Fibroblast of lung (primary cell): ENCODE measurements at places on chromosomes 3 and 15. TPM values are rescaled to one million over a fixed set of nuclear protein-coding genes. Genes with fewer than 3 reads are reported as not detected.

GOLGA8Q gene
- 0.33 and 1.3 TPM in 2 replicates for total RNA-seq

TMEM108 gene
- total RNA-seq = under 0.01 and 0.17 TPM in 2 replicates

CACNA2D3 gene
- 0.77 and 1.8 TPM in 2 replicates for total RNA-seq

KNG1 gene
- not detected in 2 replicates for total RNA-seq

MCTP2 gene
- 5.6 and 14.5 TPM in 2 replicates for total RNA-seq

CHRM5 gene
- not detected in 2 replicates for total RNA-seq

CA12 gene
- 41.9 and 48.4 TPM in 2 replicates for total RNA-seq

PLA2G4B gene
- 0.99 and 1.3 TPM in 2 replicates for total RNA-seq

CDCP1 gene
- 16.9 and 56.1 TPM in 2 replicates for total RNA-seq

EIF4A2 gene
- total RNA-seq = 1,128 and 1,135 TPM in 2 replicates

MIX23 gene
- 30.9 and 57.8 TPM in 2 replicates for total RNA-seq

TM4SF18 gene
- not detected in 2 replicates for total RNA-seq

CIP2A gene
- 5.4 and 10.1 TPM in 2 replicates for total RNA-seq

SPRED1 gene
- 31.6 and 39.0 TPM in 2 replicates for total RNA-seq

SLC51B gene
- 0.51 and 0.66 TPM in 2 replicates for total RNA-seq

SHC4 gene
- total RNA-seq = 0.77 and 1.5 TPM in 2 replicates

NRG4 gene
- total RNA-seq = not detected in 2 replicates

ACOX2 gene
- 17.7 and 20.5 TPM in 2 replicates for total RNA-seq

P2RY1 gene
- total RNA-seq = 3.6 and 7.6 TPM in 2 replicates

SNRPA1 gene
- 7.7 and 12.9 TPM in 2 replicates for total RNA-seq

SCN11A gene
- total RNA-seq = under 0.01 and 0.17 TPM in 2 replicates

NEO1 gene
- total RNA-seq = 19.3 and 31.6 TPM in 2 replicates

ALPK3 gene
- 0.26 and 0.50 TPM in 2 replicates for total RNA-seq
